ENCODE measurements at places on chromosomes 11 and 22. TPM values are rescaled to one million over a fixed set of nuclear protein-coding genes. Genes with fewer than 3 reads are reported as not detected.
A peak's percentile ranks its signal among the peaks of the same experiment; 100 is the strongest.

ADORA2A gene
- total RNA-seq, result 4.1 TPM

- peak; percentile 31 for DNase-seq
Observed at GRCh38 chr22:46589141-46589748, 30.9 kb upstream of the GRAMD4 start.

ASRGL1 gene
- 3.1 TPM for total RNA-seq

GRCh38 chr11:30411383-30411782 lies 88.5 kb downstream of the ARL14EP start:
- no peak for DNase-seq

DNA sequence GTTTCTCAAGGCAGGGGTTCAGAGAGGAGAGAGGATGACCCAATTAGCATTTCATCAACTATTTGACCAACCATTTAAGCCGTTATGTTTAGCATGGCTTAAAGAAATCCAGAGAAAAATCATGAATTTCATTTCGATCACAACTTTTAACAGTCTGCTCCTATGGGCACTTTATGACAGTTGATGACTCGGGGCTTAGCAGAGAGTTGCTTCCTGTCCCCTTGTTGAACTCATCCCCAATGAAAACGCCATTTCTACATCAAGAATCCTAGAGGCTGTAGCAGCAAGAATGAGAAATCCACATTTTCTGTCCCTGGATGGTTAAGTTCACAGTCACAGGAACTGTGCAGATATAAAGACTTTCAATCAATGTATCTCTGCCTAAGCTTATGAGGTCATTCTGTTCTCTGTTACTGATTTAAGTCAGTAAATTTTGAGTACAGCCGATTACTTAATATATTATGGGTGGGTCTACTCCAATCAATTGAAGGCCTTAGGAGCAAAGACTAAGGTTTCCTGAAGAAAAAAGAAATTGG lies 81.1 kb downstream of the BDNF start:
- DNase-seq, result no peak

NUP98 gene
- total RNA-seq, result 40.3 TPM

LMO1 gene
- total RNA-seq, result 2.6 TPM

KRTAP5-9 gene
- total RNA-seq, result not detected
